ENCODE measurements at places on chromosomes 3 and 15. TPM values are rescaled to one million over a fixed set of nuclear protein-coding genes. Genes with fewer than 3 reads are reported as not detected.

Gene CHRM5
- total RNA-seq: not detected

GRCh38 chr3:182808041-182808770 is 14.9 kb downstream of the ATP11B start:
- DNase-seq: no peak

DNA sequence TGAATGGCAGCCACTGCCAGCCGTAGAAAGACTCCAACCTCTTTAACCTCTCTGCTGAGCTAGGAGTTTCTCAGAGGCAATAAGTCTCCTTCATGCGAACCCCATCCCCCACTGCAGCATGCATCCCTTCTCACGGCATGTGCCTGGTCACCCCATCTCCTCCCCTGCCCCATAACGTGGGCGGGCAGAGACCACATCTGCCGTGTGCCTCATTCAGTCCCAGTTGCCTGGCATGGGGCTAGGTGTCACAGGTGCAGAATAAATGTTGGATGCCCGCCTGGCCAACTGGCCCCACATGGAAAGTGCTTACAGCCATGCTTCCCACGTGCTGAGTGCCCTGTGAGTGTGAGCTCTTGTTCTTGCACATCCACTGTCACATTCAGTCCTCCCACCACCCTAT is 43.5 kb upstream of the NTRK3 start:
- DNase-seq: no peak

Gene CMTM8
- 5.4 TPM for total RNA-seq

- DNase-seq: no peak
Observed at GRCh38 chr3:194369522-194370279, at the start of gene LRRC15. LRRC15 (minus strand) TSS chr3:194369743; CDS start chr3:194361043, 8,700 bp downstream.

Gene HDC
- 0.32 TPM for total RNA-seq

DNA sequence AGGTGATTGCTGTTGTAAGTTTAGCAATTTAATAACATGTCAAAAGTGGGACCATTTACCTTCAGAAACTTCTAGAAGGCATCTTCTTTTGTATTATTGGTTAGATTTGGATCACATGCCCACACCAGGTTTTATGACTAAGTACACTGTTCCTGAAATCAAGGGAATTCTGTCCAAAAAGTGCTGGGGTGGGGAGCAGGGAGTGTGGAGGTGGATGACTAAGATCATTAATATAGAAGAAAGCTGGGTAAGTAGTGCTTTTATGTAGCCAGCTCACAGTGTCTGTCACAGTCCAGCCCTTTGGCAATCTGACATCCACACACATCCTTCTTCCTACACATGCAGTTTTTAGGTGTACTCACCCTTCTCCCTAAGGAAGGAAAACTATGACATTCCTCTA is 120.0 kb downstream of the TMCO5A start:
- no peak for DNase-seq

GRCh38 chr3:88114878-88115549 is 34.7 kb upstream of the C3orf38 start:
- no peak for DNase-seq

DNA sequence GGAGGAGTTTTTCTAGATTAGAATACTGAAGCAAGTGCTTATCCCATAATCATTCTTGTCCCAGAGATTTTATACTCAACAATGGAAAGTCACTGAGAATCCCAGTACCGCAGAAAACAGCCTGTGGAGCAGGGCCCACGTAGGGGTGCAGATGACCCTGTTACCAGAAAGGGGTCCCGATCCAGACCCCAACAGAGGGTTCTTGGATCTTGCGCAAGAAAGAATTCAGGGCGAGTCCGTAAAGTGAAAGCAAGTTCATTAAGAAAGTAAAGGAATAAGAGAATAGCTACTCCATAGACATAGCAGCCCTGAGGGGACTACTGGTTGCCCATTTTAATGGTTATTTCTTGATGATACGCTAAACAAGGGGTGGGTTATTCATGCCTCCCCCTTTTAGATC is 2.6 kb downstream of the GCNT3 start:
- DNase-seq: no peak

Gene MUSTN1
- 0.91 TPM for total RNA-seq
